Activated CD8-positive, alpha-beta memory T cell treated with anti-CD3 and anti-CD28 coated beads for 1 hour (primary cell): ENCODE measurements at places on chromosomes 13 and 19.

GRCh38 chr13:46386392-46387063 is 524 bp downstream of the RUBCNL start:
- no peak for DNase-seq

- no peak for DNase-seq
Observed at GRCh38 chr19:13640611-13641010, 123.7 kb upstream of the MRI1 start.

GRCh38 chr13:112756967-112757758 is 67.3 kb downstream of the ATP11A start:
- DNase-seq: no peak

GRCh38 chr13:74625541-74625940 is 491.3 kb upstream of the KLF12 start:
- no peak for DNase-seq

- no peak for DNase-seq
Observed at GRCh38 chr19:46824890-46825730, 25.5 kb downstream of the AP2S1 start.

DNA sequence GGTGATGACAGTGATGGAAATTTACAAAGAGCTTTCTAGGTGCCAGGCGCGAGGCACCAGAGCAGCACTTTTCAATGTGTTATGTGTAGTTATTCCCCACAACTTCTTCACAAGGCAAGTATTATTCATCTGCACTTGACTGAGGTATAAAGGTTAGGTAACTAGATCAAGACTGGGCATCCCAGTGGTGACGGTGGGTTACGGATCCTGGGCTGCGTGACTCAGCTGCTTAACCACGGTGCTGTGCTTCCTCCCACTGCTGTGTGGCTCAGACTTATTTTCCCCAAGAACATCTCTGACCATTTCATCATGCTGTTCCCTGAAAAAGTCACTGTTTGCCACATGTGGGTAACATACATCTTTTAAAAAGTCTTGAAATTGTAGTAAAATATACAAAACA is 19.3 kb downstream of the EDDM13 start:
- no peak for DNase-seq

DNA sequence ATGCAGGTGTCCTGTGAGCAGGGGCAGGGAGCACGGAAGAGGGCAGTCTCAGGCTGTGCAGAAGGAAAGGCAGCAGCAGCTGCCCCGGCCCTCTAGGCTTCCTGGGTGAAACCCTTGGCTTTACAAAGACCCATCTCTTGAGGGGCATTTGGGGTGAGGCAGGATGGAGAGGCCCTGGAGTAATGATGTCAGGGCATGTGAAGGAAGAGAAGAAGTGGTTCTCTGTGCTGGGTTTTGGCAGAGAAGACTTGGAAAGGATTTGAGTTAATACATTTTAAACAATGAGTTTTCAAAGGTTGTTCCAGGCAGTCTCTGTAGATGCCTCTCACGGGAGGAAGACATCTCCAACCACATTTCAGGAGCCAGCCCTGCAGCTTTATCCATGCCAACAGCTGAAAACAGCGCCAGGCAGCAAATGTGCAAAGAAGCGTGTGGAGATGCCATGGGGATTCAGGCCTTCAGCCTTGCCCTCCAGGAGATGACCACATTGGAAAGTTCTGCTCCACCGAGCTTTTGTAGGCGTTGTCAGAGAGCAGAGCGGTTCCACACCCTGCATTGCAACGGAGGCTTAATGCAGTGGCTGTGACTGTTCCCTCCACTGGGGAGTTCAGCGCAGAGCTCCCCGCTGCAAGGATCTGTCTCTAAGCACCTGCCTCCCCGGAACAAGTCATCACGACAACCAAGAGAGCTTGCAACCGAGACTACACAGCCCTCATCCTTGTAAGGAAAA is 322.8 kb downstream of the UQCRFS1 start:
- no peak for DNase-seq

- DNase-seq: no peak
Observed at GRCh38 chr13:91046715-91047327, 300.7 kb upstream of the MIR17HG start.

DNA sequence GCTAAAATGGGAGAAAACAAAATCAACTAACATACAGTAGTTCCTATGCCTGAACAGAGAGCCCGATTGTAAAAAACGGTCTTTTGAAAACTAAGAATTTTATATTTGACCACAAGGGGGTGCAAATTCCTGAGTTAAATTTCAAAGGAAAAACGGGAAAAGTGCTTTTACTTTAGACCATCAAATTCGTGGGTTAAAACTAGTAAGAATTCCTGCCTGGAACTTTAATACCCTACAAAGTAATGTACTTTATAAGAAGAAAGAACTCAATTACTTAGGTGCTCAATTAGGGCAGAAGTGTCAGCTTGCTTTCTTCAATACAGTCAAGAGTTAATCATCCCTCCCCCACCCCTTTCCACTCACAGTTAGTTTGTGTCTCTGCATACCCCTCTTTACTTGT is 69.8 kb downstream of the KCNRG start:
- no peak for DNase-seq

GRCh38 chr19:57506163-57506562 is 6.4 kb downstream of the ZNF773 start:
- DNase-seq: no peak

DNA sequence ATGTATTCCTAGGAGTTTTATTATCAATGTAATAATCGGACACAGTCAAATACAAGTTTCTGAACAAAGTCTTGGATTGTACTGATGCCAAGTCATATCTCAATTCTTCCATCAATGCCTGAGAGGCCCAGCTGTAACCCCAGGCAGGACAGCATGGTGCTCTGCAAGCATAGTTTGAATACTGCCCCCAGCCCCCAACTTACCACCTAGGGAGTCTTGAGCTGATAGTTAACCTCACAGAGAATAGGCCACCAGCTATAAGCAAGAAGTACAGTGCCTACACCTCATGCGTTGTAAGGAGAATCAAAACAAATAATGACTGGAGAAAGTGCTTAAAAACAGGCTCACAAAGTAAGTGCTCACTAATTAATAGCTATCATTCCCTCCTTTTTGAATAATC is 2.7 kb downstream of the PROSER1 start:
- no peak for DNase-seq

- DNase-seq: no peak
Observed at GRCh38 chr19:5895409-5895808, 8.2 kb downstream of the NDUFA11 start.

DNA sequence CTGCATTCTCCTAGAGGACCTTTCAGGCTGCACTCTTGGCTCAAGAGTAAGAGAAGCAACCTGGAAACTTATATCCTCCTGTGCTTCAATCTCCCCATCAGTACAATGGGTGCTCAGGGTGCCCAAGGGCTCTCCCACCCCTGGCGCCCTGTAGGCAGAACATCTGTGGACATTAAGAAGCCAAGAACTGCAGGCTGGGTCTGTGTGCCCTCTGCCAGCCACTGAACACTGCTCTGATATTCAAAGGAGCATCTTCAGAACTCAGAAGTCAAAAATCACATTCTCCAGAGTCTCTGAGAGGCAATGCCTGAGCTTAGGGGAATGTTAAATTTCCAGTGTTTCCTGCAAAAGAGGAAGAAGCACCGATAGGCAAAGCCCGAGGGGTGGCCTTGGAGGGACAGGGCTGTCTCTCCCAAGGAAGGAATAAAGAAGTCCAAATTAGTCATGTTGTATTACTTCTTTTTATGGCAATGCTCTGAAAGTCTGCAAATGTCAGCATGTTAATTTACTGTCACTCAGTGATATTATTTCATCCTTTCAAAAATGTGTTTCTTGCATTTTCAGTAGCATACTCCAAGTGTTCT is 88.1 kb downstream of the TSHZ3 start:
- DNase-seq: no peak

- DNase-seq: no peak
Observed at GRCh38 chr13:106527826-106528225, 7.6 kb downstream of the EFNB2 start.

DNA sequence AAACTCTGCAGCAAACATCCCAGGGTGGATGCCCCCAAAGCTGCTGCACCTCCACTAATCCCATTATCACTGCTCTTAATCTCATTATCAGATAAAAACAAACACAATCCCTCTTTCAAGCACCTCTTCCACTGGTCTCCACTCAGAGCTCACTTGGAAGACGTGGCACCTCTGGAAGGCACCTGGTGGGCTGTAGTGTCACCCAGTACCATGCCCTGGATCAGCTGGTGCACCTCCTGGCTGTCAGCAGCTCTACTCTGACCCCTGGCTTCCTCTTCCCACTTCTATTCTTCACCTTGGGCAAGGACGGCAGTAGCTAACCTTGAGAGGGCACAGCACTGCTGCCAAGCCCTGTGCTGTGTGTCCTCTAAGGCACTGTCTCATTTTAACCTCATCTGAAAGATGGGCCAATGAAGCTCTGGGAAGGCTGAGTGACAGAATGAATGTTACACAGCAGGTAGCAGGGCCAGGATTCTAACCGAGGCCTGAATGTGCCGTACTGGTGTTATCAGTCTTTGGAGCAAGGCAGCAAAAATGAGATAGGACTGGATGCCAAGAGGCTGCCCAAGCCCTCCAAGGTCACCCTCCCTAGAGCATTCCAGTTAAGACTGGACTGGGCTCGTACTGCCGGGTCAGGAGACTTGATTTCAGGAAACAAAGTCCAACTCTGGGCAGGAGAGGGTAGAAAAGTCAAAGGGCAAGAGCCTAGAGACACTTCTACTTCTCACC is 7.4 kb downstream of the BRD4 start:
- DNase-seq: no peak

- DNase-seq: no peak
Observed at GRCh38 chr19:24048261-24048660, 38.7 kb upstream of the ZNF254 start.

DNA sequence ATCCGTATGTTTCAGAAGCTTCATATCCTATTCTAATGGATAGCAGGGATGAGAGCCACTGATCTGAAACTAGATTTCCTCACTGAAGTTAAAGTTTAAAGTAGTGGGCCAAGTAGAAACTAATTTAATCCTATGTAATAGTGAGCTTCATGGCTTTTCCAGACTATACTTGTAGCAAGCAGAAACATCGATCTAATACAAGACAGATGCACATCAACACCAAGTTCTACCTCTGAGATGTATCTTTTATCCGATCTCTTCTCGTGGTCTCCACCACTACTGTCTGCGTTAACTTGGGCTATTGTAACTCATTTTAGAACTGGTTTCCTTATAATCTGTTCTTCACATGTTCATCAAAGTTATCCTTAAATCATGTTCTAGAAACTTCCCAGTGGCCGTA is 3.1 kb downstream of the ERCC5 start:
- DNase-seq: no peak

GRCh38 chr19:40464059-40465024 is 1.2 kb downstream of the BLVRB start:
- DNase-seq: peak; percentile 41

DNA sequence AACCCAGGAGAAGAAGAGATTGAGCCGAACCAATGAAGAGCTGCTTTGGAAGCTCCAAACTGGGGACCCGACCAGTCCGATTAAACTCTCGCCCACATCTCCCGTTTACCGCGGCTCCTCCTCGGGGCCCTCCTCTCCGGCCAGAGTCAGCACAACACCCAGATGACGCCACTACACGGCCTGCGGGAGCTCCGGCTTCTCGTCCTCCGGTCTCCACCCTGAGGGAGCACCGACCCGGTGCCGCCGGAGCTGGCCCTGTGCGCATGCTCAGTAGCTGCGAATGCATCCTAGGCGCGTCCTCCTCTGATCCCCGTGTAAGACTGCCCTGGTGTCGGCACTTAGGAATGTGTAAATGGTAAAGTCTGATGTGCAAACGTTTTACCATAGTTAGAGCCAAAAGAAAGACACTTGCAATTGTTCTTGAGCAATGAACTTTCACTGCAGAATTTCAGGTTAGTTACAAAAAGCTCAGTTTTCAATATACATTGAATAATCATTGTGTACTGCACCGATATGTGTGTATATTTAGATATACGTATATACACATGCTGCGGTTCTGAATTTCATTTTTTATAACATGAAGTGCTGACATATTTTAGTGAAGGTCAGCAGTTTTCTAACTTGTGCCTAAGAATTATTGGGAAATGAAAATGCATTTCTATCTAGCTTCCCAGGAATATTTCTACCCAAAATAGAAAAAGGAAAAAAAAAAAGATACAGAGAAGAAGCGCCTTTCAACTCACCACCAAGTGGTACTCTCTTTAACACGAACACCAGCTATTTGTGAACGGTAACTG is 92.2 kb downstream of the SLC7A1 start:
- DNase-seq: no peak

DNA sequence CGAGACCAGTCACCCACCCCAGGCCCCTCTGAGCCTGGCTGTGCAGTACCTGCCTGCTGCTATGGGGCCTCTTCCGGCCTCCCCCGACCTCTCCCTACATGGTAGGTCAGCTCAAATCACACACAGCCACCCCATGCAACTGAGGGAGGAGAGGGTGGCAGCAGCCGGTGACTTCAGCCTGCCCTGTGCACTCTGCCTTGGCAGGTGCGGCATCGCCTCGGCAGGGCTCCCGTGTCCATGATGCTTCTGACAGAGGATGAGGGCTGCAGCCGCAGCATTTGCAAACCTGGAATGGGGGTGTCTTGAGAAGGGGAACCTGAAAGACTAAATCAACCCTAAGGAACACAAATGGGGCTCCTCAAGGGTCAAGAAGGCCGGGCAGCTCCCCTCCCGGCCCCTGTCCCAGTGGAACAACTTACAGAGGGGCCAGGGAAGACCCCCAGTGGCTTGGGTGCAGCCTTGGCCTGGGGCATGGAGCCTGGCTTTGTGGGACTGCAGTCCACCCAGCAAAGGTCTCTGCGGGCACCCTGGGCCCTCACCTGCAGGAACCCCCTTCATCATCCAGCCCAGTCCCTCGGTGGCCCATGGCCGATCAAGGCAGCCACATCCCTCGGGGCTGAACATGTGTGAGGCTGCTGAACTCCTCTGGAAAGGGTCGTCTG is 6.7 kb downstream of the TEX29 start:
- DNase-seq: no peak

DNA sequence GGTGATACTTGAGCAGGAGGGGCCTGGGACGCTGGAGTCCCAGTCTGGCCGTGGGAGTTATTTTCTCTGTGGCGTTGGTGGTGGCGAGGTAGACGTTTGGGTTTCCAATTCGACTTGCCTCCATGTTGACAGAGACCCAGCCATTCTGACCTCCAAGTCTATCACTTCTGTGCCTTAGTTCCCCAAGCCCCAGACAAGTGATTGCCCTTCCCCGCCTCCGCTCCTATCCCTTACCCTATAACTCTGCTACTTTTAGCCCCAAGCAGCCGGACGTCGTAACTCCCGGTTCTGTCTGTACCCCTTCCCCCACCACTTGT is 549 bp downstream of the TIMM50 start:
- no peak for DNase-seq

- DNase-seq: no peak
Observed at GRCh38 chr19:47176071-47176626, 45.5 kb downstream of the SAE1 start.

GRCh38 chr19:46022431-46023310 is at the start of gene PGLYRP1:
PGLYRP1 (minus strand) TSS chr19:46023053; CDS start chr19:46023021, 32 bp downstream.
- no peak for DNase-seq

- no peak for DNase-seq
Observed at GRCh38 chr13:50071379-50071778, 56.1 kb downstream of the KCNRG start.
